D721Med (cell line): ENCODE measurements at places on chromosomes 7 and 10.

GRCh38 chr10:32337350-32337749, 9.6 kb downstream of the EPC1 start:
- DNase-seq: no peak

- no peak for DNase-seq
These were observed 16.6 kb downstream of the STMP1 start for GRCh38 chr7:135678612-135679575.

- no peak for DNase-seq
These were observed 208.7 kb upstream of the POM121L12 start for GRCh38 chr7:52826515-52827265.

DNA sequence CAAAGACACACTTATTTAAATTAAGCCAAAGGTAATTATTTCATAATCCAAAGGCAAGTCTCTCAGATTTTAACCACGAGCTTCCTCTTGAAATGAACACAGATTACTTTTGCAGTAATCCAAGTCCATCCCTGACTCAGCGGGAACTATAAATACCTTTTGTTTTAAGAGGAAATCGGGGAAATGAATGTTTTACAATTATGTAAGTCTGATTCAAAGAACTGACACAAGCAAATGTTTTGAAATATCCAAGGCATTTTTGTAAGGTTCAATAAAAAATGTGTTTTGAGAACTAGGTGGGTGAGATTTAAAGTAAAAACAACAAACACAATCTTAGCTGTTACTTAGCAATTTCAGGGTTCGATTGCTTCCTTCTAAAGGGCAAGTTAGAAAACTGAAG, 179.8 kb upstream of the ASAH2 start:
- DNase-seq: no peak
